Activated naive CD4-positive, alpha-beta T cell treated with anti-CD3 and anti-CD28 coated beads for 36 hours (primary cell): ENCODE measurements at places on chromosomes 6 and 20.

DNA sequence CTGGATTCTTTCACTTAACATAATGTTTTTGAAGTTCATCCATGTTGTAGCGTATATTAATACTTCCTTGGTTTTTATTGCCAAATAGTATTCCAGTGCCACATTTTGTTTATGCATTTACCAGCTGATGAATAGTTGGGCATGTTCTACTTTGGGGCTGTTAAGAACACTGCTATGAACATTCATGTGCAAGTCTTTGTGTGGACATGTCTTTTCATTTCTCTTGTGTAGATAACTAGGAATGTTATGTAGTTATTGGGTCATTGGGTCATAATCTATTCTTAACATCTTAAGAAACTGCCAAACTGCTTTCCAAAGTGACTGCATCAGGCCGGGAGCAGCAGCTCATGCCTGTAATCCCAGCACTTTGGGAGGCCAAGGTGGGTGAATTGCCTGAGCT lies 43.8 kb upstream of the GLP1R start:
- no peak for DNase-seq

GRCh38 chr6:84539122-84539856 lies 225.1 kb downstream of the TBX18 start:
- DNase-seq = no peak

GRCh38 chr20:51357543-51357942 lies 185.0 kb downstream of the NFATC2 start:
- DNase-seq = no peak

DNA sequence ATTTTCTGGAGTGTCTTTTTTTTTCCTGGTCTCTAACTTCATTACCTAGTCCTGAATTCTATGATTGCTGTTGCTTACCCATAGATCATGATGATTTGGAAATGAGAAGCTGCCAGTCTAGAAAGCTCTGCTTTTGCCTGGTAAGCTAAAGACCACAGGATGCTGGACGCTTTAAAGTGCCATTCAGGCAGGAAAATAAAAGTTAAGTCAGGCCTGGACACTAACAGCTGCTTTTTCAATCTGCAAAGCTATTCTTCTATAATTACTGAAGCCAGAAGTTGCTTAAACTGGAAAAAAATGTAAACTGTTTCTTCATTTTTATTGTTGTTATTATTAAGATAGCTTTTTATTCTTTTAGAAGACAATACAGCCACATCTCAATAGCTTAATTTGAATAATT lies 129.8 kb upstream of the SPACA1 start:
- DNase-seq = no peak

- DNase-seq = no peak
These were observed 118.2 kb downstream of the SLC16A10 start for GRCh38 chr6:111205502-111205901.

DNA sequence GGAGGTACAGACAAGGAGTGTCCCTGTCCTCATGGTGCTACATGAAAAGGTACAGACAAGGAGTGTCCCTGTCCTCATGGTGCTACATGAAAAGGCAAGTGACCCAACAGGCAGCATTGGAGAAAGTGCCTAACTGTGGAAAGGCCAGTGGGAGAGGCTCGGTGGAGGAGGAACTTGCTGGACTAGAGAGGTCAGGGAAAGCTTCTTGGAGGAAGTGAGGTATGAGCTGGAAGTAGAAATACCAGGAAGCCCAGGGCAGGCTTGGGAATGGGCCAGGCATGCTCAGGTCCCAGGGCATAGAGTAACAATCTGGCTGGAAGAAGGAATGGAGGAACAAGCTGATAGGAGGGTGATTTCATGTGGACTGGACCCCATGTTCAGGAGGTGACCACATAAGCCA lies 59.8 kb upstream of the FNDC1 start:
- no peak for DNase-seq

DNA sequence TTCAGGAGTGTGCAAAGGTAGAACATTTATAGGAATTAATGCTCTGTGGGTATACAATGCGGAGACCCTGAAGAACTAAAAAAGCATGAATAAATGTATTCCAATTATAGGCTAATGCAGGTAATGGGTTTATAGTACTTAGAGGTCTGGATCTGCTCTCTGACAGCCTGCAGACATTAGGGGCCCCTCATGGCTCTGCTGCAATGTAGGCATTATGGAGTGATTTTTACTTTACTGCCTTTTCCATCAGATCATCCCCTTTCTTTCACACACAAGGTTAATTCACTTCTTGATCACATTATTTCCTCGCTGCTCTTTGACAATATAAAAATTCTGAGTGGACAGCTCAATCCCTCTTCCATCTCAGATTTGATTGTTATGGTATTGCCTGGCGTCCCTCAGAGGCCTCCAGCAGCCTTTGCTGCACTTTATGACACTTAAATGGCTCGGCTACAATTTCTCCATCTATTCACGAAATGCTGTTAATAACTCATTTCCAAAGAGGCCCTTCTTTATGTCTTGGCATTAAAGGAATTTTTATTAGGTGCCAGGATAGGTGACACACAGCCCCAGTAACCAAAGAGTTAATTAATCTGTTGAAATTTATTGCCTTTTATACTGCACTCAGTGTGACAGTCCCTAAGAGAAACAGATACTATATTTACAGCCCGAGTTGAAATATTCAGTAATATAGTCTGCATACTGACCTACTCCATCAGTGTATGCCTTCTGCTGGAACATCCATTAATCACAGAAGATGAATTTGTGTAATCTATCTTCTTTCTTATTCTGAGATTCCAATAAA lies 33.4 kb upstream of the SLC35B3 start:
- DNase-seq = no peak

DNA sequence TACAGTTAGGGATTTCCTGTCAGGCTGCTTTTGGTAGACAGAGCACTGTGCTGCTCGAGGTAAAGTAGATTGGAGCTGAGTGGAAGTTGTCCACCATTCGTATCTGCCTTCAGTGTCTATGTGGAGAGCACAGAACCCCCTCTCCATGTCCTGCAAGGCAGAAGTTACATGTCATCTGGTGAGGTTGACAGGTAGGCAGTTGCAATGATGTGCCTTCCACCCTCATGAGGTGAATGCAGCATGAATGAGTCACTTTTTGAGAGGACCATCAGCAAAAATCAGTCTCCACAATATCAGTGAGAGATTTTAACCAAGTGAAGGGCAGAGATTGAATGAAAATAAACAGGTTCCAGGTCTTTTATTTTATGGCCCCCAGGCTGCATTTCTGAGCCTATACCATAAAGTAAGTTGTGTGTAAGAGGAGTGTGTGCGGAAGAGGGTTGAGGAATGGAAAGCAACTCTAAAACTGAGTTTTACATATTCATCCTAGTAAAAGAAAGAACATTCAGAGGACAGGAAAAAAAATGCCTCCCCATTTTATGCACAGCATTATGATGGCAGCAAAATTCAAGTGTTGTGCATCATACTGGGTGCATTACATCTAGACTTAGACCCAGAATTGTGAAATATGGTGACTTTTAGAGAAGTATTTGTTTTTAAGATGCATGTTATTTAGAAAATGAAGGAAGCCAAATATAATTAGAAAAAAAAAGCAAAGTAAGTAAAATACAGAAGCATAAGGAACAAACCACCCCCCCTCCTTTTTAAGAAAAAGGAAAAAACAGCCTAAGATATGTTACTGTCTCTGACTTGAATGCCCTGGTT lies 15.8 kb downstream of the TRAPPC3L start:
- no peak for DNase-seq
